Activated CD8-positive, alpha-beta T cell treated with anti-CD3 and anti-CD28 coated beads for 36 hours (primary cell): ENCODE measurements at places on chromosomes 5 and 9.

DNA sequence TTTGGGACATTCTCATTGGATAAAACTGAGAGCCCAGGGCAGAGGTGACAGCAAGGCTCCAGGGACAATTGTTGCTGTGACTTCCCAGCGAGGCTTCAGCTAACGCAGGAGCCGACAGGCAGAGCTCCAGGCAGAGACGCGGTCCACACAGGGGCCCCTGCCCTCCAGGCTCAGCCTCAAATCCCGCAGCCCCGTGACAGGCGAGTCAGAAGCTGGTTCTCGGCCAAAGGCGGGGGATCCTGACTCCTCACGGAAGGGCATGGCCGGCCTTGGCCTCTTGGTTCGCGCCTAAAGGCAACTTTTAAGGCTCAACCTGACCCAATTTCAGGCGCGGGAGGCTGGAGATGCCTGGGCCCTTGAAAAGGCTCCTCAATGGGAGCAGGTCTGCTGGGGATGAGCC, 21.3 kb downstream of the SLC12A7 start:
- DNase-seq = no peak
- peaks cover 2% of the 10 kb centered on the region for H3K36me3 ChIP-seq
- H3K27ac ChIP-seq = no peak overlapping the region
- H3K27me3 ChIP-seq = no peaks in the 10 kb centered on the region
- H3K4me1 ChIP-seq = peaks cover 2% of the 10 kb centered on the region

- H3K36me3 ChIP-seq = no peaks in the 10 kb centered on the region
- H3K4me3 ChIP-seq = no peak overlapping the region
- peak; percentile 42 for DNase-seq
- H3K27ac ChIP-seq = no peak overlapping the region
- H3K4me1 ChIP-seq = peaks cover 4% of the 10 kb centered on the region
These were observed 78.1 kb downstream of the C5orf15 start for GRCh38 chr5:133890314-133890713.

DNA sequence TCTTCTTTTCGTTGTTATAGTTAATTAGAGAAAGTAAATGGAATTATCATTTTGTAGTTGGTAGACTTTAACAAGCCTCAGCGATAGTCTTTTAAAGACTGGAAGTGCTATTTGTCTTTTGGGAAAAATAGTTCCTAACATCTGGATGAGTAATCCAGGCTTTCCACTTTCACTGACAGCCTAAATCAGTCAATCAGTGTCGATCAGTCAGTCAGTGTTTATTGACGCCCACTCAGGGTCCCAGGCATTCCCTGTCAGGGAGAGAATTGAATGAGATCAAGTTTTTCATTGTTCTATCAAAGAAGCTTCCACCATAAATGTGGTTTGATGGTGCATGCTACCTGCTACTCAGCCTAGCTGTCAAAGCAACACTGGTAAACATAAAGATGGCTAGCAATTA, 2.6 kb downstream of the ABL1 start:
- H3K4me1 ChIP-seq = peaks cover 37% of the 10 kb centered on the region
- no peak overlapping the region for H3K27ac ChIP-seq
- no peak overlapping the region for H3K4me3 ChIP-seq
- peaks cover 4% of the 10 kb centered on the region for H3K36me3 ChIP-seq
- H3K27me3 ChIP-seq = no peaks in the 10 kb centered on the region

DNA sequence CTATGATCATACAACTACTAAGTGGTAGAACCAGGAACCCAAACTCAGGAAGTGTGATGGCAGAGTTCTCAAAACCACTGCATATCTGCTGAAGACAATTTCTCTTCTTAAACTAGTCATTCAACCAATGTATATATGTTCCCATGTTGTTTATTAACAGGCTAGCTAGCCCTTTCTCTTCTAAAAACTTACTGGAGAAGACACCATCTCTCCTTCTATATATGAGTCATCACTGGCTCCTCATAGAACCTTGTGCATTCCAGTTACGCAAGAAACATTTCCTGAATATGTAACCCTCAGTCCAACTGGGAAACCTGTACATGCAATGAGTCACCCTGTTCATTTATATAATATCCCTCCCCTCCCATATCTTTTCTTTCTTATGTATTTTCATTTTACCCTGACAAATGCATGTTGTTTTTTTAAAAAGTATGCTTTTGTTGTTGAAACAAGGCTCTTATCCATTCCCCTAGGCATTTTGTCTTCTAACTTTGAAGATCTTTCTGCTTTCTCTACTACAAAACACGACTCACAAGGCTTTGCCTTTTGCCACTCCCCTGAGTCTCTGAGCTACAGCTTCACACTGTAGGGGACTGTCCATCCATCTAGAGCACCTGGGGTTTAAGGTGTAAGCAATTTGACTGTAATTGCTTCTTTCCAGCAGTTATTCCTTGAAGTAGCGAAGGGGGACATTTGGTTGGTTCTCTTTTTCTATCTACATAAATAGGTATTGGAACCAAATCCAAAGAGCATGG, 119.5 kb downstream of the ANXA1 start:
- no peak overlapping the region for H3K27ac ChIP-seq
- H3K36me3 ChIP-seq = no peaks in the 10 kb centered on the region
- no peaks in the 10 kb centered on the region for H3K4me1 ChIP-seq
- DNase-seq = no peak
- H3K4me3 ChIP-seq = no peak overlapping the region
- H3K27me3 ChIP-seq = no peaks in the 10 kb centered on the region

DNA sequence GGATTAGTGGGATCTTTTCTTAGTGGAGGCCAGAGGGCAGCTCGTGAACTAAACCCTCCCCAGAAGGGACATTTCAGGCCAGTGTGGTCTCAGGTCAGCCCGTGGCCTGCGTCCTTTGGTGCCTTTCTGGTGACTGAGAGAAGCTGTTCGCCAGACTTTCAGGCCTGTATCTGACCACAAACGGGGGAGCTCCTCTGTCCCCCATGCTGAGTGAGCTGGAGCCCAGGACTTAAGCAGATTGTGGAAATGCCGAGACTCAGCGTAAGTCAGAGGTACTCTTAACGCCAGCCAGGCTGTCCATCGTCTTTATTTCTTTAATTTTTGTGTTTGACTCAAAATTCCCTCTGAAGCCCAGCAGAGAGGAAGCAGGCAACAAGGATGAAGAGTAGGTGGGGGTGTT, 54.8 kb upstream of the NCS1 start:
- no peaks in the 10 kb centered on the region for H3K27me3 ChIP-seq
- peaks cover 6% of the 10 kb centered on the region for H3K36me3 ChIP-seq
- no peak for DNase-seq
- H3K4me1 ChIP-seq = peaks cover 8% of the 10 kb centered on the region

GRCh38 chr9:115913696-115914095, 239.9 kb upstream of the PAPPA start:
- H3K4me3 ChIP-seq = no peak overlapping the region
- H3K27ac ChIP-seq = no peak overlapping the region
- H3K4me1 ChIP-seq = no peaks in the 10 kb centered on the region
- no peaks in the 10 kb centered on the region for H3K36me3 ChIP-seq

DNA sequence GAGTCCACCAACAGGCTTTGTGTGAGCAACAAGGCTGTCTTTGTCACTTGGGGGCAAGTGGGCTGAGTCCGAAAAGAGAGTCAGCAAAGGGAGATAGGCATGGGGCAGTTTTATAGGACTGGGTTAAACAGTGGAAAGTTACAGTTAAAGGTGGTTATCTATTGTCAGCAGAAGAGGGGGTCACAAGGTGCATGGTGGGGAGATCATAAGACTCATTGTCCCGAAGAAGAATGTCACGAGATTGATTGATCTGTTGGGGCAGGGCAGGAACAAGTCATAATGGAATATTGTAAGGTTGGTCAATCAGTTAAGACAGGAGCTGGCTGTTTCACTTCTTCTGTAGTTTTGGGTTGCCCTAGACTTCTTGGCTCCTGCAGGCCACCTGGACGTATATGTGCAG, 7.6 kb upstream of the HMGCS1 start:
- H3K27me3 ChIP-seq = no peaks in the 10 kb centered on the region
- DNase-seq = no peak
- no peak overlapping the region for H3K4me3 ChIP-seq
- no peak overlapping the region for H3K27ac ChIP-seq
- H3K4me1 ChIP-seq = peaks cover 6% of the 10 kb centered on the region
